Muscle of leg (tissue), 16 donors: ENCODE measurements at places on chromosomes 7 and 10. TPM values are rescaled to one million over a fixed set of nuclear protein-coding genes. Genes with fewer than 3 reads are reported as not detected.
A peak's percentile ranks its signal among the peaks of the same experiment; 100 is the strongest.

The LRGUK gene
- 0.89 TPM for total RNA-seq

The GDF2 gene
- not detected for total RNA-seq

The GRID1 gene
- total RNA-seq: 2.7 TPM

The TMEM236 gene
- total RNA-seq: 0.40 TPM

The ADIRF gene
- 9.7 TPM for total RNA-seq

The MXI1 gene
- 17.1 TPM for total RNA-seq

The PNLIPRP3 gene
- 0.04 TPM for total RNA-seq

The WNT8B gene
- total RNA-seq: not detected

The DBNL gene
- 45.4 TPM for total RNA-seq

DNA sequence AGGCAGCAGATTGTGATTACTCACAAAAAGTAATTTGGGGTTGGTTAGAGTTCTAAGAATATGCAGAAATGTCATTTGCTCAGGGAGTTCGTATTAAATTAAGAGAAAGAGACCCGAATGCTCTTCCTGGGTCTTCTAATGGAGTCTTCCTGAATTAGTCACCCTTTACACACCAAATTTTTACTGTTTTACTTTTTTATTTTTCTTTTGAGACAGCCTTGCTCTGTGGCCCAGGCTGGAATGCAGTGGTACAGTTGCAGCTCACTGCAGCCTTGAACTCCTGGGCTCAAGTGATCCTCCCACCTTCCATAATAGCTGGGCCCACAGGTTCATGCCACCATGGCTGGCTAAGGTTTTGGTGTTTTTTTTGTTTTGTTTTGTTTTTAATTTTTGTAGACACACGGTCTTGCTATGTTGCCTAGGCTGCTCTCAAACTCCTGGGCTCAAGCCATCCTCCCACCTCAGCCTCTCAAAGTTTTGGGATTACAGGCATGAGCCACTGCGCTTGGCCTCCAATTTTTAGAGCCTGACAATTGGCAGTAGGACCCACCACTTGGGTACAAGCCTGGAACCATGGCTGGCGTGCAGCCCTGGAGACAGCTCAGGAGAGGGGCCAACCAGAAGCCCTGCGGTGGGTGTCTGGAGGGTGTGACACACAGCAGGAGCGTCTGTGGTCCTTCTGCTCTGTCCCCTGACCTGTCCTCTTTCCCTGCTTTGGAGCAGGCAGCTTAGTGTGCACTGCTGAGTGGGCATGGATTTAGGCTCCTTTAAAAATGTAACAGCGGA, 16.4 kb upstream of the BHLHA15 start:
- DNase-seq: no peak

- DNase-seq: no peak
These were observed 106.7 kb downstream of the CACNB2 start for GRCh38 chr10:18246967-18247366.

DNA sequence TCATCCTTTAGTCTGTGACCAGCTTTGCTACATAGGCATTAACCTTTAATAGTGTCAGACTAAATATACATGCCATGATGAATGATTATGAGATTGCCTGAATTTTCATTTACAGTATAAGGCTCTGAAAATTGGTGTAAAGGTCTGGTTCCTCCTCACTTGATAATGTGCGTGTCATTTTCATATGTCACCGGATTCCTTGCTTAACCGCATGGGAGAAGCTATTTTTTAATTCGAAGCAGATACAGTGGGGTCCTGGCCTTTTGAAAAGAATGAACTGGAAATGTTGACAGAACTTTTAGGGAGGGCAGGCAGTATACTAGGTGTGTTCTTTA, 192.4 kb upstream of the SH2B2 start:
- DNase-seq: no peak

DNA sequence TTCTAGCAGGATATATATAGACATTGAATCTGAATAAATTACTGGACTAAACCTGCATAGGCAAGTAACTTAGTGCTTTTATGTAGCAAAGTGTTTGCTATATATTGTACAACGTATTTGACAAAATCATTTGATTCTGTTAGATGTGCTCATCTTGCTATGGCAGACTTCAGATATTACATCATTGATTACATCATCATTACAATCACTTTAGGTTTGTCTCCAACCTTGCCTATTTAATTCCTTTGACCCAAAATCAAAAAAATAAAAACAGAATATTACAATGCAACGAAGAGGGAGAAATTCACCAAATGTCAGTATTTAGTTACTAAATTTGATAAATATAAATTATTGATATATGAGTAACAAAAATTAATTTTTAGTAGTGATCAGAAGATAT, 155.7 kb upstream of the STEAP1 start:
- DNase-seq: no peak

DNA sequence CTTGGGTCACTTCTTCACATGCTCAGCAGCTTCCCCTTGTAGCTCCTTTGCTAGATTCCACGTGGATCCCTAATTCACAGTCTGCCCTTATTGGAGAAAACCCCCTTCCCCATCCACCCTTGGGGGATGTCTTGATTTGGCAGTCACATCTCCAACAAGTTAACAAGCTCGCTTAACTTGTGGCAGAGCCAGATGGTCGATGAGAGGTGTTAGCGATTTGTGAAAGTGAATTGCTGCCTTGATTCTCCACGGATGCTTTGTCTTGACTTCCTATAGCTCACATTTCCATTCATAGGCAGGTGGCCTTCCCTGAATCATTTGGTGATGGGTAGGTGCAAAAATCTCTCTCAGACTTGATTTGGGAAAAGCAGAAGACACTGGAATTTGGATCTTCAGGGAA, 387.9 kb downstream of the TCERG1L start:
- DNase-seq: no peak

DNA sequence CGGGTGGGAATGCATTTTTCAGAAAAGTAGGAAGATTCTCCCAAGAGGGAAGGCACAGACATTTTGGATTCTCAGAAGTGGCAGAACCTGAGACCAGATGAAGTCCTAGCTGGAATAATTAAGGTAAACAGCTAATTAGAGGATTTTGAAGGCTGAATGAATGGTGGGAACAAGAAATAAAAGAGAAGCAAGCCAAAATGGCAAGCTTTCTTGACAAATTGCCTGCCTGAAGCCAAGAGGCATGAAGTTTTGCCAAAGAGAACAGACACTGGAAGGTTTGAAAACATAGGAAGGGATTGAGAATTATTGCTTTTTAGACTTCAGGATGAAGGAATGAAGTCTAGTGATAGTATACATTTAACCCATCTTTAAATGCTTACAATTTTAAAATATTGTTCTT, 115.0 kb upstream of the SEM1 start:
- no peak for DNase-seq

DNA sequence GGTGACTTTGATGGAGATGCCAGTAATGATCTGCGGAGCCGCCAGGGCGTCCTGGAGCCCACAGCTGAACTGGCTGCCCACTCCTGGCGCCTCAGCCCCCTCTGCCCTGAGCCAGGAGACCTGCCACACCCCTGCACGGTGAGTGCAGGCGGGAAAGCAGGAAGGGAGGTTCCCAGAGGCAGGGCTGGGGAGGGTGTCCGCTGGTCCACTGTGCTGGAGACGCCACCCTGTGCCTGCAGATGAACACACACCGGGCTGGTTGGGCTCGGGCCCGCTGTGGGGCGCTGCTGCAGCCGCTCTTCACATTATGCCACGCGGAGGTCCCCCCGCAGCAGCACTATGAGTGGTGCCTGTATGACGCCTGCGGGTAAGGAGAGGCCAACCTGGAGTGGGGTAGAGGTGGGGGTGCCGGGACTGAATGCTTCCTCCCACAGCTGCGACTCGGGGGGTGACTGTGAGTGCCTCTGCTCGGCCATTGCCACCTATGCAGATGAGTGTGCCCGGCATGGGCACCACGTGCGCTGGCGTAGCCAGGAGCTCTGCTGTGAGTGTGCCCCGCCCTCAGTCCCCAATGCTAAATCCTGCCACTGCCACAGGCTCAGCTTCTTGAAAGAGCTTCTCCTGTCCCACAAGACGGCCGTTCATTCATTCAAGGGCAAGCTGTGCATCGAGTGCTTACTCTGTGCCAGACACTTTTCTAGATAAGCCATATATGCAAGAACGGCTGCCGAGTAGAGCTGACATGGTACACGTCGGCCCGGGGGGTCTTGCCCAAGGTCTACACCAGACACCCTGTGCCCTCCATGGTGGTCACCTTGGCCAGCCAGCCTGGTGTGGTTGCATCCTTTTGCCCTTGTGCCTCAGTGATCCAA, 14.3 kb upstream of the ZNF467 start:
- no peak for DNase-seq

GRCh38 chr7:47647918-47648250, 66.0 kb upstream of the TNS3 start:
- no peak for DNase-seq

DNA sequence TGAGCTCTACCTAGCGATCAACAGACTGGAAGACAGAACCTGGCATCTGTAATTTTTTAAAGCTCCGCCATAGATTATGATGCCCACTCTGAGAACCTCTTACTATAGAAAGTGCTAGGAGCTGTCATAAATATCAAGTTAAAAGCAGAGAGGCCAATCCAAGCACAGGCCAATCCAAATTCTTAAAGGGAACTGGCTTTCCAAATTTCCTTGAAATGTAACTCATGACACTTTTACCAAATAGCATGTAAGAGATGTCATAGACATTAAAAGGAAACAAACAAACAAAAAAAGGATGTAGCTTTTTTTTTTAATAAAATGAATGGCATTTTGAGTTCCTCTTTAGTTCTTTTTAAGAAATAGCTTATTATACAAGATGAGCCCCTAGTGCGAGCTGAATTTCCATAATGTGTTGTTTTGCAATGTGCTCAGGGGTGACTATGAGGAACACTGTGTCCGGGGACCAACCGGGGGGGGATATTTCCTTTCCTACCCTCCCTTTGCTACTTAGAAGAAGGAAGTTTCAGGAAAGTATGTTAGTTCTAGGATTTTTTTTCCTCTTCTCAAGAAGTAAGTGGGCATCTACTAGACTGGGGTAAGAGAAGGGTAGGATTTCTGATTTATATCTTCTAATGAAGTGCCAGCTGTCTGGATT, 23.7 kb upstream of the MRC1 start:
- peak; percentile 77 for DNase-seq

DNA sequence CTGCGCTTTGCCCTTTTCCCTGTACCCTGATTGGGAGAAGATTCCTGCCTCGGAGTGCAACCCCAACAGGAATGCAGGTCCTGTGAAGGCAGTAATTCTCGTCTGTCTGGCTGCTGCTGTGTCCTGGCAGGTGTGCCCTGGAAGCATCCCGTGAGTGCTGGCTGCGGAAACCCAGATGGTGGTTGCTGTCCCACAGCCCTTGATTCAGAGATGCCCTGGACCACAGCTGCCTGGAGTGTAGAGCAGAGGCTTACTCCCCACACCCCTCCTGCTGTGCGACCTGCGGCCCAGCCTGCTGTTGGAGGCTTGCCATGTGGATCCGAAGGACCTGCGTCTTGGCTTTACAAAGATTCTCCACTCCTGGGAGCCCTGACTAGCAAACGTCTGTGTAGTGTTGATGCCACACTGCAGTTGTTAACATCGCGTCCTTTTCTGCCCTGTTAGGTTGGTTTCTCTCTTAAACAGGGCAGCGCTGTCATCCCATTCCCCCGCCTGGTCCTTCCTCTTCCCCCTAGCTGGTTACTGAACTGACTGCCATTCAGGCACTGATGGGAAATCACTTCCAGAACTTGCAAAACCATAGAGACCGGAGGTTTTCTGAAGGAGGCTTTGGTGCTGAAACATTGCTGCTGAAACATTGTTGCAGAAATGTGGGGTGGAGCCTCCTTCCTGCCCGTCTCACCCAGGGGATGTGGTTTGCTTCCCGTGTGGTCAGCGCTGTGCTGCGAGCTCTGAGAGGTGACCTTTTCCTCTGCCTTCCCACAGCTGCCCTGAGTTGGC, 53.3 kb downstream of the DNAJB6 start:
- DNase-seq: no peak

GRCh38 chr7:4944939-4945338, 14.0 kb downstream of the MMD2 start:
- no peak for DNase-seq

DNA sequence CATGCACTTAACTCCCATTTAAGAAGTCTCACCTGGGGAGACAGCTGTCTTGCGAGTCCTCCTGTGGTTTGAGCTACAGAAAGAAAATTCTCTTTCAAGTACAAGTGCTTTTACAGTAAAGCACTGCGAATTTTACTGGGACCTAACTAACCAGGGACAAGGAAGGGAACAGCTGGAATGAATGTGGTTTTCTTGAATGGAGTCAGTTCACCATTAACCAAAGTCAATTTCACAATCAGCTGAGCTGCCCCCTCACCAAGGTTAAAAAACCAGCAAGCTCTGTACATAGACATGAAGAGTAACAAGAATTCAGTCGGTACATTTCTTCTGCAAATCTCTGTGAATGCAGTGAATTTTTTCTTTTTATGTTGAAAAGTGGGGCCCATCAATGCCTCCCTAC, 56.3 kb downstream of the GFRA1 start:
- DNase-seq: no peak

- DNase-seq: no peak
These were observed 5.2 kb downstream of the CALN1 start for GRCh38 chr7:72406820-72407403.

DNA sequence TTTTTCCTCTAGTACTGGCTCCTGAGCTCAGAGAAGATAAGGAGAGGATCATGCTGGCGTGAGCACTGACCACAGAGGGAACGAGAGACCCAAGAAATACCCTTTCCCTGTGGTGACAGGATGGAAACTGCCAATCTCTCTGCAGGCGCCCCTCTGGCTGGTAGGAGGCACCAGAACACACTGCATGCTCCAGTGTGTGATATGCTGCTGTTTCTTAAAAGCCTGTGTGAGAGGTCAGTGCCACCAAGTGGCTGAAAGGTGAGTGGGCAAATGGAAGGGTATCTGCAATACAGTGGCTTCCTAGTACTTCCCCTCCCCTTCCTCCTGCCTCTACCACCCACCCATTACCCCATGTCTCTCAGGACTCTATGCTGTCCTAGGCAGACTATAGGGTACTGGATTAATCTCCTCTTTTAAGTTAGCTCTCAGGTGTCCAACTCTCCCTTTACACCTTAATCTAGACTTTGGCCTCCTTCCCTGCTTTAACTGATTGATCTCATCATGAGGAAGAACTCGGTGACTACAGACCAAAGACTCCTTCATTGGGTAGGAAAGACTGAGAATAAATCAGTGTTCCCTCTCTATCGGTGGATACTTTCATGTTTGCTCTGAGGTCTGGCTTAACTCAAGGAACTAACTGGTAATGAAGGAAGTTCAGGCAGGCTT, 283.6 kb downstream of the ADRA2A start:
- DNase-seq: peak; percentile 41

- DNase-seq: no peak
These were observed 639.3 kb upstream of the GALNT17 start for GRCh38 chr7:70492625-70493024.

DNA sequence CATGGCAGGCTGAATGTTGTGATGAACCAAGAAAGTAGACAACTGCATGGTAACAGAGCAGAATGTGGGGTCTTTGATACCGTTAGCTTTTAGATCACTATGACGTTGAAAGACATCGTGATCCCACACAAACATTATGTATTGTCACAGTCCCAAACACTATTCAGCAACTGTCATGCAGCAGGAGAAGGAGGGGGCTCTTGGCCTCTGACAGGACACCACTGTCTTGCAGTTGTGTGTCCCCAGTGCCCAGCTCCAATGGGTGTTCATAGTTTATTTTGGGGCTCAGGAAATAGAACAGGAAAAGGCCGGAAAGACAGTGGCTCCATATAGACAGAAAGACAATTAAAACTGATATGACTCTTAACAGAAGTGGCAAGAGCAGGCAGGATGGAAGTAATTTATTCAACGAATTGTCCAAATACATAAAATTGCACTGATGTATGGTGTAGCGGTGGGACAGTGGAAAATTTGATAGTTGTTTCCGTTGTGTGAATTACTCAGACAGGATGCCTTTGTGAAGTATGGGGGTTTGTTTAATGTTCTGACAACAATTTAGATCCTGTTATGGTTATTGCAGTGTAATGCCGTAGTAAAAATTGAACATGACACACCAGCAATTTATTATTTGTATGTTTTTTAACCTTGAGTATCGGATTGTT, 292.0 kb downstream of the LRMDA start:
- DNase-seq: peak; percentile 25
